ENCODE measurements at places on chromosomes 6 and 20.

DNA sequence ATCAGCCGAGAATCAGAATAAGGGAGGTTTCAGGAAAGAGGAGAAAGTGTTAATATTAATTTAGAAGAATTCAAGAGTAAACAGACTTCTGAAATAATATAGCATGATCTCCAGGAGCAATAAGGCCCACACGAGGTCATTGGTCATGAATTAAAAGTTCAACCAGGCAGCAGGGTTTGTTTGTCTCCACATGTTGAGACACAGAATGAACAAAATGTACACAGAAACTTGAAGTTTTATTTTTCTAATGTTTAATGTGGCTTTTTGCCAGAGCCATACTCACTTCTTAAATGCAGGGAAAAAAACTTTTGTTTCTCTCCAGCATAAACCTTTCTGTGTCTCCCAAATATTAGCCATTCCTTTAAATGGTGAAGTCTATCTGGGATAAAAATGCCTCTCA is 504.5 kb downstream of the HDGFL1 start:
- no peak for DNase-seq

DNA sequence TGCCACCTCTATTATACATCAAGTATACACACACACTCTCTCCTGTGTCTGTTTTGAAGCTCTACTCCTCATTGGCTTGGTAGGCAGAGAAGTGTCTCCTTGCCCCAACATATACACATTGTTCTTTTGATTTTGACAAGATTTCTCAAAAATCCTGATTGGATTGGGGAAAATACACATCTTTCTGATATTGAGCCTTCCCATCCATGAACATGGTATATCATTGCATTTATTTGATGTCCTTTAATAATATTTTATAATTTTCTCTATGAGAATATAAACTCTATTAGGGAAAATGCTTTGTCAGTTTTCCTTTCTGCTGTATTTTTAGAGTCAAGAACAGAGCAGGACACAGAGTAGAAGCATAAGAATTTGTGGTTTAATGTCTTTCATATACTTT is 7.2 kb downstream of the TTLL9 start:
- DNase-seq = no peak

DNA sequence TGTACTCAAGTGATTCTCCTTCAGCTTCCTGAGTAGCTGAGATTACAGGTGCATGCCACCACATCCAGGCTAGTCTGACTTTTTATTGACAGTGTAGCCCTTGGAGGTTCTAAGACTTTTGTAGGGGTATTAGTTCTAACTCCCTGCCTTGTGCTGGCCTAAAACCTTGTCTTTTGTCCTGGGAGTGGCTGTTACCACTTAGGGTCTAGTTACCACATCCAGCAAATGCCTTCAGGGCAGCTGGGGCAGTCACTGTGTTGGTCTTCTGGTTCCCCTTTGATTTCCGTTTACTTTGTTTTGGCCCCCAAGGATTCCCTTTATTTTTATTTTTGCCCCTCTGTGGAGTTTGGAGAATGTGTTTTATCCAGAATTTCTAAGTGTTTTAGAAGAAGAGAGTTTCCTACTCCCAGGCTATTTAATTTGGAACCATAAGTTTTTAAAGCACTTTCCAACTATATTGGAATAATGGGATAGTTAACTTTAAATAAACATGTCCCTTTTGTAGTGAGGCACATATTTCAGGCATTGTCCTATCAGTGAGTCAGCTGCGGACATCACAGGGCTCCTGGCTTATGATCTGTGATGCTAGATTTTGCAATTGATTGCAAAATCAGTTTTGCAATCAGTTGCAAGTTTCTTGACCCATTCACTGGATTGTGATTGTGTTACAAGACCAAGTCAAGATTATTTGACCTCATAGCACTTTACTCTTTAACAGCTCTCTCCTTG is 25.0 kb downstream of the IL22RA2 start:
- DNase-seq = no peak

GRCh38 chr6:13375360-13375878 is 47.1 kb upstream of the TBC1D7 start:
- DNase-seq = peak; percentile 64

DNA sequence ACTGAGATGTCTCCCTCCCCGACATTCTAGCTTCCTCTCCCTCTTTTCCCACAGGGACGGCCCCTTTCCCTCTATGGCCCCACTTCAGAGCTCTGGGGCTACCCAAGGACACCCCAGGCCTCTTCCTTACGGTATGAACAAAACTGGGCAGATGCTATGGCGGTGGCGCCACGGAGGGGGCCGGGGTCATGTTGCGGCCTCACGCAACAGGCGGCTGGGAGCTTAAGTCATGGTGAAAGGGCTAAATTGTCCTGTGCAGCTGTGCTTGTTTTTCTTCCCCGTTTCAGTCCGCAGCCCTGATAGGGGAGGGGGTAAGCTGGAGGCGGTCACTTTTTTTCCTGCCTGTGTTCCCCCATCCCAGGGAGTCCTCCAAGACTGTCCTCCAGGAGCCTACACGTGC is 17.6 kb upstream of the KIAA1755 start:
- no peak for DNase-seq

DNA sequence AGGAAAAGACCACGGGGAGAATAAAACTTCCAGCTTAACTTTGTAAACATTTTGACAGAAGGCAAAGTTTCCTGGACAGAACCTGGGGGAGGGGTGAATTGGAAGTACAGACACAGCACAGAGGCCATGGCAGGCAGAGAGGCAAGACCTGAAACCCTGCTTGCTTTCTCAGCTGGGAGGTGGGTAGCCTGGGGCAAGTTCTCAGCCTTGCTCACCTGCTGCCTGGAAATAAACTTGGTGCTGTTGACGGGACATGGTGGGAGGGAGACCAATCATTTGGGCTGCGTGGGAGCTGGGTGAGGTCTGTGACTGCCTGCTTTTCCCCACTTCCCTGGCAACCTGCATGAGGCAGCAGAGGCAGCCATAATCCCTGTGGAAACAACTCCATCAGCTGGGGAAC is 221.3 kb downstream of the MOXD1 start:
- no peak for DNase-seq

- DNase-seq = no peak
These were observed 261.3 kb downstream of the TMEM242 start for GRCh38 chr6:157061770-157062594.

DNA sequence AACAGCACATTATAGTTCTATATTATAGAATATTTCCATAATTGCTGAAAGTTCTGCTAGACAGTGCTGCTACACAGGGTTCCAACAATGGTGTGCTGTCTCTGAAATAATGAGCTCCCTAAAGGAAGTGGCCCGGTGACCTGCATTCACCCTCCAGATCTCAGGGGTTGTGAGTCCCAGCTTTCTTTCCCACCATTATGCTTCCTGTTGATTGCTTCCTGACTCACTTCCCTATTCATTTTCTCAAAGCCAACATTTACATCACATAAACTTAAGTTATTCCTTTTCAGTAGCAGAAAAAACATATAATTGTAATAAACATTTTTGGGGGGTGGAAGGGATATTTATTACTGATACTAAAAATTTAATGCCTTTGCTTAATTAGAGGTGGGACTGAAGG is 12.9 kb upstream of the CCN6 start:
- DNase-seq = no peak

DNA sequence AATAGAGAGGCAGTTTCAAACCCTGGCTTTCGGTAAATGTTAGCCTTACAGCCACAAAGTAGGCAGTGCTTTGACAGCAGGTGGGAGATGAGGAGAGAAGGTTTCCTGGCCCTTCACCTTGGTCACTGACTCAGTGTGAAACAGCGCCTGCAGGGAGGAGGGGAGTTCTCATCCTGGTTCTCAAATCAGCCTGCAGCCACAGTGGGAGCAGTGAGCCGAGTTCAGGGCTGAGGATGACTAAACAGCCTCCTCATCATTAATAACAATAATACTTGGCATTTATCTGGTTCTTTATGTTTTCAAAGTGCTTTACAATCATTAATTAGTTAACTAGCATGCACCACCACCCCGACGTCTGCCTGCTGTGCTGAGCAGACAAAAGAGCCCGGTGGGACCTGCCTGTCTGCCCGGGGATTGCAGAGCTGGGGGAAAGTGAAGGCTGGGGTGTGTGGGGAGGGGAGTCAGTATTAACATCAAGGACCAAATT is 59.6 kb downstream of the PRDM1 start:
- DNase-seq = peak; percentile 38

- DNase-seq = no peak
These were observed 16.3 kb upstream of the ADGRG6 start for GRCh38 chr6:142285235-142286087.

DNA sequence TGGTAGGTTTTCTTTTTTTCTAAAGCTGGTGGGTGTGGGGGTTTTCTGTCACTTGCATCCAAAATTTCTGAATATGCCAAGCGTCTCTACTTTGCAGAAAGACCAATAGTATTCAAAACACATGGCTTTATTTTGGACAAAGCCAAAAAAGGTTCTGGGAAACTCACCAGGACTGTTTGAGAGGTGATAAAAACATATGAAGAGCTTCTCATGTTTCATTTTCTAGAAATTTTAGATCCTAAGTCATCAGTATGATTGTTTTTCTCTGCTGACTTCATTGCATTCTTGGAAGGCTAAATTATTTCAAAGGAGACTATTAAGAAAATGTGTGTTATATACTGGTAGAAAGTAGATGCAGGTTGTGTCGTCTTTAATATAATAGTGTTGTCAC is 51.3 kb downstream of the GCLC start:
- no peak for DNase-seq

- DNase-seq = no peak
These were observed 41.3 kb downstream of the TRMT11 start for GRCh38 chr6:126027601-126028000.

DNA sequence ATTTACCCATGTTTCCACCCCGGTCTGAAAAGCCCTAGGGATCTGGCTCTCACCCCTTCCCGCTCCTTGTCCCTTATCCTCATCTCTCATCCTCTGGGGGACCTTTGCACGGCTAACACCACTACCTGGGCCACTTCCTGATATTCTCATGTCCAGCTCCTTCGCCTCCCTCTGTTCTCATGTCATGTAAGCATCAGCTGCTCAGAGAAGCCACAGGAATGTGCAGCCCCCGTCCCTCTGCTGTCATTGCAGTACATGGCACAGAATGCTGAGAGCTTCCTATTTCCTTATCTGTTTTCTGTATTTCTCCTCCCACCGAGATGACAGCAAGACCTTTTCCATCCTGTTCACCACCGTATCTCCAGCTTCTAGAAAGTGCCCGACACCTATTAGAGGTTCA is 102.4 kb downstream of the MTHFD1L start:
- no peak for DNase-seq
